ENCODE measurements at places on chromosomes 4 and X. TPM values are rescaled to one million over a fixed set of nuclear protein-coding genes. Genes with fewer than 3 reads are reported as not detected.

LONRF3 gene
- total RNA-seq, result 3.9 TPM

AMBN gene
- not detected for total RNA-seq

EGFL6 gene
- not detected for total RNA-seq

PASD1 gene
- not detected for total RNA-seq

TMA16 gene
- 32.3 TPM for total RNA-seq
